ENCODE measurements at places on chromosomes 5 and 9.

DNA sequence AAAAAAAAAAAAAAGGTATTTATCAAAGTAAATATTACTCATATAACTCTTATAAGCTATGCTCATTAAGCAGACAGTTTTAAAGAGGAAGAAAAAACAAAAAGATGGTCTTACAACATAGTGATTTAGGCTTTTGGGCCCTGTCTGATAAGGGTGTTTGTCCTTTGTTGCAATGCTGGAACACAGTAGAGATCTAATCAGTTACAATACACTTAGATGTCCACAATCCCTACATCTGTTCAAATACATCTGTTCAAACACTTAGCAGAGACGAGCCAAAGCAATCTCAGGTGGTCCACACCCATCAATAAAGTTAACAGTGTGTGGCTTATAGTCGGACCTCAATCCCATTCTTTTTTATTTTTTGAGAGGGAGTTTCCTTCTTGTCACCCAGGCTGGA, 11.0 kb downstream of the PRXL2C start:
- DNase-seq, result no peak

GRCh38 chr5:136522217-136522956, 157.0 kb upstream of the TRPC7 start:
- no peak for DNase-seq

GRCh38 chr9:112028242-112029221, 131.9 kb downstream of the UGCG start:
- DNase-seq, result no peak

GRCh38 chr5:60184606-60185005, 291.1 kb upstream of the PDE4D start:
- DNase-seq, result no peak

- DNase-seq, result no peak
These were observed 19.8 kb upstream of the AIF1L start for GRCh38 chr9:131076347-131077195.

DNA sequence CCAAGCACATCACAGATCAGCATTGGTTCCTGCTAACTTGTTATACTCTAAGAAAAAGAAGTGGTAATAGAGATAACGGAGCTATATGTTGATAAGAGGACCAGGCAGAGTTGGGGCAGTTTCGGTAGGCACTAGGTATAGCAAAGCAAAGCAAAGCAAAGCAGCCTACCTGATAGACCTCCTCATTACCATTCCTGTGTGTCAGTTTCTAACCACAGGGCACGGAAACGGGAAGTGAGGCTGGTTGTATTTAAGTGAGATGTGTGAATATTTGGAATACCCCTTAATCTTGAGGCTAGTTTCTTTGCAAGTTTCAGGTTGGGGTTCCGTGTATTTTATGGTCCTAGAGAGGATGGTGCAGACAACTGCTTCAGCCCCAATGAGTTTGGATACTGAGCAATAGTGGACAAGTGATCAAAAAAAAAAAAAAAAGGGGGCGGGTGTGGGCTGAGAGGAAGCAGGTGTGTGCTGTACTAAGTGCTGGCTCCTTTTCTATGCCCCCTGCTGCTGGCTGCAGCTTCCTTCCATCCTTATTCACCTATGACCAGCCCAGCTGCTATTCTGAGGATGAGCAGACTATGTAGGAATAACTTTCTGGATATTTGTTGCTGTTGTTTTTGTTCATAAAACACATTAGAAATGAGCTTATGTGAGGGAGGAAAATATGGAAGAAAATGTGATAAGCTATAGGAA, 183.3 kb downstream of the SH3GL2 start:
- DNase-seq, result no peak

DNA sequence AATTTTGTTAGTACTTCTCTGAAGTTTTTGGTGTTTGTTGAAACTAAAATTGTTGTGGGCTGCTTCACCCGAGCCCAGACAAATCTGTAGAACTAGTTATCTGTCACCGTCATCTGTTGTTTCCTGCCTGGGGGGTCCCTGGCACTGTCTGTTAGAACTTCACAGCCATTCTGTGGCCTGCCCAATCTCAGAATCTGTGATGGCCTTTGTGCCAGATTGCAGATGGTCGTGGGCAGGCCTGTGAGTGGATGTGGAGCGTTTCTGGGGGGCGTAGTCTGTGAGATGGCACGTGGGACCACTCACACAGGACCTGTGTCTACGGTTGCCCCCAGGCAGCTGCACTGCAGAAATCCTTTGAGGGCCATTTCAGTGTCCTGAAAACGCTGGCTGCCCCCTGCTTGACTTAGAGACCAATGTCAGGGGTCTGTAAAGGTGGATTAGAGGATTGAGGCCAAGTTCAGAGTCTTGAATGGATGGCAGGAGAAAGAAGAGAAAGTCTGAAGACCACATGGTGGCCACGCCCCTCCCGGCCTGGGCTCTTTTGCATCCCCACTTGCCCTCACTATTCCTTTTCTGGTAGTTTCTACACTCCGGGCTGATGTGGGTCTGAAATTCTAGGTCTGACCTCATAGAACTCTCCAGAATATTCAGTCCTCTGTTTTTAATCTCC, 38.3 kb downstream of the TRIO start:
- no peak for DNase-seq

DNA sequence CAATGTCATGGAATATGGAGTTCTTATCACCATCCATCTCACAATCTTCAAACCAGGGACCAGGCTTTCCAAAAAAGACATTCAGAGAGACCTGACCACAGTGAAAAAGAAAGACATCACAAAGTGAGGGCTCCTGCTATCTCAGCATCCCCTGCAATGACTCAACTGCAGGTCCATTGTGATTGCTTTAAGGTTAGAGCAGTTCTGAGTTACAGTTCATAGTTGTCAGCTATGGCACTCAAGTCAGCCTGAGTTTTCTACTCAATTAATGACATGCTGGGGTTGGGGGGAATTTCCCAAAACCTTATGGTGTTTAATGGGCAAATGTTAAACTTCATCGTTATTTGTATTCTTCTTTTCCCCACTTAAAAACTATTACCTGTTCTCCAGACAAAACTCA, 58.9 kb downstream of the CEMIP2 start:
- no peak for DNase-seq

DNA sequence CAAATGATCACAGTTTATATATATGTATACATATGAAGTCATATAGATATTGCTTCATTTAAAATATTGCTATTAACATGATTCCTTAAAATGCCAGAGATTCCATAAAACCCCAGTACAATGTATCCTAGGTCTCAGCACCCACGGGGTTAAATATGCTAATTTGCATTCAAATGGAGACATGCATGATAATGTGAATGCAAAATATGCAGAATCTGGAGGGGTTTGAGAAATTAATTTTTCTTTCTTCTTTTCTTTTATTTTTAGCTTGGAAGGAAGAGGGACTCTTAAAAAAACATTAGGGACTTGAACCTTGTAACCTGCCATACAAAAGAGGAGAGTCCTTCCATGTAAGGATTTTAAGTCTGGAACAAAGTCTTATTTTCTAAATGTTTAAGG, 211.9 kb downstream of the MEF2C start:
- DNase-seq, result no peak
